Left colon (tissue), 2 donors: ENCODE measurements at places on chromosomes 4 and X. TPM values are rescaled to one million over a fixed set of nuclear protein-coding genes. Genes with fewer than 3 reads are reported as not detected.

- no peak for DNase-seq
Observed at GRCh38 chrX:12910423-12911121, 4.2 kb downstream of the TLR8 start.

DNA sequence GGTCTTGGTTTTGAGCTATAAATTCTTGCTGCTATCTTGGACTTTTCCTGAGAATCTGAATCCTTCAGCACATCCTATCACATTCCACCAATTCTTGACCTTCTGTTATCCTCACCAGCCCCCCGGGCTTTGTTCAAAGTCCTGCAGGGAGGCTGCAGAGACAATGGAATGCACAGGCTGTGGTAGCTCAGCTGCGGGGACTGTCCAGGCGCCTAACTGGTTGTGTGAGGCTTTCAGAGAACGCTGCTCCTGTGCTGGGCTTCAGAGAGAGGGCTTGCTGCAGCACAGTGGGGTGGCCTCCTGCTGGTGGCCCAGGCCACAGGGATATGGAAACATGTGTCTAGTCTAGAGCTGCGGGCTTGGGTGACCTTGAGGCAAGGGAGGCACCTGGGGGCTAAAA lies 196.3 kb upstream of the GATB start:
- DNase-seq = no peak

DNA sequence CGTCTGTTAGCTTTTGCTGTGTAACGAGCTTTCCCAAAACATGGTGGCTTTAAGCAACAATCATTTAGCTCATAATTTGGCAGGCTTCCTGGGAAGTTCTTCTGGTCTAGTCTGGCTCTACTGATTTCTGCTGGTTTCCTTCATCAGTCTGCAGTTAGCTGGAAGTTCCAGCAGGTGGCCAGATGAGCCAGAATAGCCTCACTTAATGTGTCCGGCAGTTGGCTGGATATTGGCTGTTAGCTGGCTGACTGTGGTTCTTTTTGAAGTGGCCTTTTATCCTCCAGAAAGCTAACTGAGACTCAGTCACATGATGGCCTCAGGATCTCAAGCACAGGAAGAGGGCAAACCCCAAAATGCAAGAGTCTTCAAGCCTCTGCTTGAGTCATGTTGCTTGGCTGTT lies 34.9 kb downstream of the FTHL17 start:
- peak; percentile 29 for DNase-seq

CD38 gene
- total RNA-seq = 5.7 TPM

PF4V1 gene
- not detected for total RNA-seq

DNA sequence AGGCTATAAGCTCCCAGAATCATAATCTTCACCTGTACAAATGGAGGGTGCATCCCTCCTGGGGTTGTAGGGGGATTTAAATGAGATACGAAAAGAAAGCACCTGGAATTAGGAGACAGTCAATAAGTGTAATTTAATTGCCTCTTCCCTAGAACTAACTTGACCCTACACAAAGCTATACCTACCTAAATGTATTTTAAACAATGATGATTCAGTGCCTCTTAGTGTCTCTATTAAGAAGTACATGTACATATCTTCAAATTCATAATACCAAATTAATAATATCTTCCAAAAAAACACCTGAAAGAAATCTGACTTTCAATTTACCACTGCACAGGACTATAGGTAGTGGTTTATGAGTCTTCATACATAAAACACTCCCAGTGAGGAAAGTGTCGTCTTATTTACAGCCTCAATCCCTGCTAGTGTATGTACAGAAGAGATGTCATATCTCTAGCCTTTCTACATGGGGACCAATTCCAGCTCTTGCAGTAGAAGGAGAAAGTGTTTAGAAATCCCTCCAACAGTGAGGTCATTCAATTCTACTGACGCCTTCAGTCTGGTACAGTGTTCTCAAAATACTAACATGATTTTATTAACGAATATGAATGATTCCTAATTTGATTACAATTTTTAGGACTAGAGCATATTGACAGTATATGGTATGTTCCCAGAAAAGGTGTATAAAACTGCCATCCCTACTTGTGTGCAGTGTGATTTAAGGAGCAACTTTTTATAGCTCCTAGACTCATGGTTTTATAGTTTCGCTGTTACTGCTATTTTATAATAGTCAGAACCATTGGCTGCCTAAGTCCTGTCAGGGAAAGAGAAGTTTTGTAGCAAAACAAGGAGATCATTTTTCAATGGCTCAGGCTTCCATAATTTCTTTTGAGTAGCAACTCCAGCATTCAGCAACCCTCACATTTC lies 282.7 kb downstream of the UNC5C start:
- DNase-seq = no peak

- DNase-seq = no peak
Observed at GRCh38 chr4:87532907-87533306, 3.7 kb upstream of the SPARCL1 start.

MAOA gene
- total RNA-seq = 381 TPM

RHOXF1 gene
- 0.47 TPM for total RNA-seq

- no peak for DNase-seq
Observed at GRCh38 chrX:154815274-154815818, 10.1 kb upstream of the MPP1 start.

PCSK1N gene
- 8.8 TPM for total RNA-seq

GAGE12H gene
- not detected for total RNA-seq

DNA sequence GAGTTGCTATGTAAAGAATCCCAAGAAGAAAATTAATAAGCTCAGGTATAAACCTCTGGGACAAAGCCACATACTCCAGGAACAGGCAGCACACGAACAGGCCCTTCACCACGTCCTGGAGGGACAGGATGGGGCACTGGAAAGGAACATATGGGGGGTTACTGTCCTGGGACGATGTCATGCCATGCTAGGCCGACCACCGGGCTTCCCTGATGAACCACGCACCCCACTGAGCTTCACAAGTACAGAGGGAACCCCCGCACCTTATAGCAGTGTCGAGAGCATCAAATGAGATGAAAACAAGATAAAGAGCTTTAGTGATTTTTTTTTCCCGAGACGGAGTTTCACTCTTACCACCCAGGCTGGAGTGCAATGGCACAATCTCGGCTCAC lies 19.1 kb downstream of the NOP14 start:
- DNase-seq = no peak

DNA sequence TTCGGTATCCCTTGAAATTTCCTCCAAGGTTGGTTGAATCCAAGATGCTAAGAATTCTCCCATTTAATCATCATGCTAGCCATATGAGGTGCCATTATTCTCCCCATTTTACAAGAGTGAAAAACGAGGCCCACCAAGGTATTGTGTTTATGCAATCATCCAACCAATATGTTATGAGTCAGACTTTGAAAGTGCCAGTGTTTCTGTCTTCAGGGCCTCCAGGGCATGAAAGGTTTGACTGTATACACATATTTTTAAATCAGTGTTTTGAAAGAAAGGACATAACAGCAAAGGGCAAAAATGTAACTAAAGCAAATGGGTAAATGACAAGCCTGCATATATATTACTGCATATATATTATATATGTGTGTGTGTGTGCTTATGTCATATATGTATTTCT lies 541.2 kb upstream of the SMIM31 start:
- DNase-seq = no peak

DNA sequence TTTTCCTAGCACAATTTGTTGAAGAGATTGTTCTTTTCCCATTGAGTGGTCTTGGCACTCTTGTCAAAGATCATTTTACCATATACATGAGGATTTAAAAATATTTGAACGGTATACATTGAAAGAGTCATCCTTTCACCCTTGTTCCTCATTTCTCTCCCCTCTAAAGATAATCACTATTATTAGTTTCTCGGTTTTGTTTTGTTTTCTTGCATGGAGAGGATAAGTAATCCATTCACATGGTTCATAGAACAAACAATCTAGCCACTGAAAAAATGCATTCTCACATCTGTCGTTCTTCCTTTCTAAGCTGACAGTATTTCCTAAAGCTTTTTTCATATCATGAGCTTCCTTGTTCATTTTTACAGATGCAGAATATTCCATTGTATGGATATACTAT lies 39.2 kb upstream of the MSMO1 start:
- no peak for DNase-seq

DNA sequence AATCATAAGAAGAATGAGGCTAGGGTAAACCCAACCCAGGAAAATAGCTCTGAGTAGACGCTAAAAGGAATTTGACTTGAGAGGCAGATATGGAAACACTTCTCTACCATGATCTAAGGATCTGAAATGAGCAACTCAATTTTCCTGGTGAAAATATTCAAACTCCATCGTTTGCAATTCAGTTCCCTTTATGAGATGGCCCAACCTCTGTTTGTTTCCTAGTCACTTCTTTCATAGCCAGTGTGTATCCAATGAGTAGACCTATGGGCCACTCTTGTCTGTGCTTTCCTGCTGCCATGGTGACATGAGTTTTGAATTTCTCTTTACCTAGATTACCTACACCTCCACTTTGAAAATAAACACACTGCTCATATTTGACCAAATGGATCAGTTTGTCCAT lies 176.2 kb upstream of the GPRIN3 start:
- no peak for DNase-seq

TSPAN7 gene
- 114 TPM for total RNA-seq

- DNase-seq = no peak
Observed at GRCh38 chrX:143472347-143472938, 44.8 kb downstream of the SPANXN3 start.

DNA sequence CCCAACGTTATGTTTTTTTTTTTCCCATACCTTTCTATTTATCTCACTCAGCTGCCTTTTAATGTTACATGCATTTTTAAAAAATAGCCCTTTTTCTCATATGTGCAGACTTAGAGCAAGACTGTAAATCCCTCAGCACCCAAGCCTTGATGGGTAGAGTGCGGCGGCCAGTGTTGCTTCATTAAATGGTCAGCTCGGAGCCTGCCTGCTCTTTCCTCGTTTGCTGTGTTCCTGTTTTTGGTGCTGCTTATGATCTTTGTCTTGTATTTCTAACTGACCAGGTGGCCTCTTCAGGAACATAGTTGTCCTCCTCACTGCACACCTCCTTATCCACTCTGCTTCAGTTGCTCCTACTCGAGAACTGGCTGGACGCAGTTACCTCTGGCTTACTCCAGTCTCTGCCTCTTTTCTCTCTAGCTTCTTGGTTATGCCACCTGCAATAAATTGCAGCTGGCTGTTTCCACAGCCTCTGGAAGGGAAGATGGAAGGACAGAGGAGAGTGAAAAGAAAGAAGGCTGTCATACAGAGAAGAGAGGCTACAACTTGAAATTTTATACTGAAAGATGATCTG lies 10.7 kb downstream of the RBPJ start:
- DNase-seq = no peak

PCDH11X gene
- not detected for total RNA-seq

CXCL3 gene
- total RNA-seq = 20.8 TPM

- DNase-seq = no peak
Observed at GRCh38 chr4:42607011-42607726, 49.7 kb downstream of the ATP8A1 start.

TLR1 gene
- total RNA-seq = 6.7 TPM
